ENCODE measurements at places on chromosomes 1 and 21. TPM values are rescaled to one million over a fixed set of nuclear protein-coding genes. Genes with fewer than 3 reads are reported as not detected.

- DNase-seq, result no peak
- no peaks in the 10 kb centered on the region for H3K4me1 ChIP-seq
- H3K27ac ChIP-seq, result no peak overlapping the region
- H3K4me3 ChIP-seq, result no peak overlapping the region
- H3K36me3 ChIP-seq, result no peaks in the 10 kb centered on the region
Measured at GRCh38 chr1:29358183-29358582, 121.9 kb downstream of the PTPRU start.

DNA sequence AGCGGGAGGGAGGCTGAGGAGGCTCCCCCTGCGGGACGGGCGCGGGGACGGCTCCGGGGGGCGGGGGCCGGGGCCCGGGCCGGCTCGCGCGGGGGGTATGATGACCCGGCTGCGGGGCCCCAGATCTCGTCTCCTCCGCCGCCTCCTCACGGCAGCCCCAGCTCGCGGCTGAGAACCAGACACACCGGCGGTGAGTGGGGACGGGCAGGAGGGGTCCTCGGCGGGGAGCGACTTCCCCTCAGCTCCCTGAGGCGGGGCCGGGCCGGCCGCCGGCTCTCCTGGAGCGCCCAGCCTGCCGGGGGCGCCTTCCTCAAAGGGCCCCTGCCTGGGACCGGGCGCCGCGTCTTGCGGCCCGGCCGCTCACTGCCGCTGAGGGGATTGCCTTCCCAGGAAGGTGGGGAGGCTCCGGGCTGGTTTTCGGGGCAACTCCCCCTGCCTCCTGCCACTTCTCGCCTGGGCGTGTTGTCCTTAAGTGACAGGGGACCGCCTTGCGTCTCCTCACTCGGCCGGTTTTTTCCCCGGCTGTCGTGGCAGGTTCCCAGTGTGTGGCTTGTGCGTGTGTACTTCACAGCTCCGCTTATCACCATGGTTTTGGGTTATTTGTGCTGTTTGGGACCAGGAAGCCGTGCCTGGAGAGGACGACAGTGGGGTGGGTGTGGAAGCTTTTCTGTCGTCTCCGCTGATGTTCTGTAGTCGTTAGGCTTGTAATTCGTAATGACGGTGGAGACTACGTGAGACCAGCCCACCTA lies 800 bp downstream of the HIPK1 start:
- no peaks in the 10 kb centered on the region for H3K4me1 ChIP-seq
- H3K27me3 ChIP-seq, result no peaks in the 10 kb centered on the region
- peak overlapping the region; percentile 78 for H3K4me3 ChIP-seq
- H3K36me3 ChIP-seq, result no peaks in the 10 kb centered on the region

- DNase-seq, result no peak
- H3K4me3 ChIP-seq, result no peak overlapping the region
- H3K4me1 ChIP-seq, result peaks cover 2% of the 10 kb centered on the region
- no peak overlapping the region for H3K27ac ChIP-seq
- no peaks in the 10 kb centered on the region for H3K27me3 ChIP-seq
Measured at GRCh38 chr1:242189591-242189990, 190.7 kb upstream of the MAP1LC3C start.

The RNF223 gene
- not detected for polyA plus RNA-seq

- no peak for DNase-seq
- peaks cover 7% of the 10 kb centered on the region for H3K4me1 ChIP-seq
- H3K27ac ChIP-seq, result no peak overlapping the region
- no peaks in the 10 kb centered on the region for H3K36me3 ChIP-seq
- no peaks in the 10 kb centered on the region for H3K27me3 ChIP-seq
Measured at GRCh38 chr1:183580281-183580682, 10.0 kb downstream of the NCF2 start.

The PODN gene
- polyA plus RNA-seq, result 52.9 TPM

The SZT2 gene
- 5.6 TPM for polyA plus RNA-seq

The ARHGAP30 gene
- 1.3 TPM for polyA plus RNA-seq

- H3K4me3 ChIP-seq, result peak overlapping the region; percentile 38
- no peaks in the 10 kb centered on the region for H3K27me3 ChIP-seq
- H3K4me1 ChIP-seq, result no peaks in the 10 kb centered on the region
- no peaks in the 10 kb centered on the region for H3K36me3 ChIP-seq
Measured at GRCh38 chr1:32753532-32754316, 51.2 kb upstream of the SYNC start.

The C1orf185 gene
- not detected for polyA plus RNA-seq

DNA sequence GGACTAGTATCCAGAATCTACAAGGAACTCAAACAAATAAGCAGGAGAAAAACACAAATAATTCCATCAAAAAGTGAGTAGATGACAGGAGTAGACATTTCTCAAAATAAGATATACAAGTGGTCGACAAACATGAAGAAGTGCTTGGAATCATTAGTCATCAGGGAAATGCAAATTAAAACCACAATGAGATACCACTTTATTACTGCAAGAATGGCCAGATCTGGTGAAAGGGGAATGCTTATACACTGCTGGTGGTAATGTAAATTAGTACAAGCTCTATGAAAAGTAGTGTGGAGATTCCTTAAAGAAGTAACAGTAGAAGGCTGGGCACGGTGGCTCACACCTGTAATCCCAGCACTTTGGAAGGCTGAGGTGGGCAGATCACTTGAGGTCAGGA lies 73.8 kb downstream of the POU2F1 start:
- no peak overlapping the region for H3K27ac ChIP-seq
- no peaks in the 10 kb centered on the region for H3K36me3 ChIP-seq
- peaks cover 2% of the 10 kb centered on the region for H3K4me1 ChIP-seq
- no peak overlapping the region for H3K4me3 ChIP-seq
- no peak for DNase-seq

- no peaks in the 10 kb centered on the region for H3K36me3 ChIP-seq
- H3K27ac ChIP-seq, result peak overlapping the region; percentile 71
- H3K4me1 ChIP-seq, result peaks cover 3% of the 10 kb centered on the region
- no peak overlapping the region for H3K4me3 ChIP-seq
- peak; percentile 89 for DNase-seq
Measured at GRCh38 chr1:203273869-203274602, 31.3 kb upstream of the BTG2 start.

The CLCA4 gene
- 13.4 TPM for polyA plus RNA-seq

The WNT4 gene
- not detected for polyA plus RNA-seq

The CCDC30 gene
- polyA plus RNA-seq, result 1.8 TPM

The SAMD11 gene
- 2.6 TPM for polyA plus RNA-seq

The CELSR2 gene
- polyA plus RNA-seq, result 0.38 TPM

- H3K36me3 ChIP-seq, result no peaks in the 10 kb centered on the region
- H3K27ac ChIP-seq, result no peak overlapping the region
- H3K27me3 ChIP-seq, result no peaks in the 10 kb centered on the region
- H3K4me1 ChIP-seq, result no peaks in the 10 kb centered on the region
Measured at GRCh38 chr1:111803951-111804350, 48.2 kb downstream of the DDX20 start.

The RIIAD1 gene
- not detected for polyA plus RNA-seq

The AKT3 gene
- 41.9 TPM for polyA plus RNA-seq

DNA sequence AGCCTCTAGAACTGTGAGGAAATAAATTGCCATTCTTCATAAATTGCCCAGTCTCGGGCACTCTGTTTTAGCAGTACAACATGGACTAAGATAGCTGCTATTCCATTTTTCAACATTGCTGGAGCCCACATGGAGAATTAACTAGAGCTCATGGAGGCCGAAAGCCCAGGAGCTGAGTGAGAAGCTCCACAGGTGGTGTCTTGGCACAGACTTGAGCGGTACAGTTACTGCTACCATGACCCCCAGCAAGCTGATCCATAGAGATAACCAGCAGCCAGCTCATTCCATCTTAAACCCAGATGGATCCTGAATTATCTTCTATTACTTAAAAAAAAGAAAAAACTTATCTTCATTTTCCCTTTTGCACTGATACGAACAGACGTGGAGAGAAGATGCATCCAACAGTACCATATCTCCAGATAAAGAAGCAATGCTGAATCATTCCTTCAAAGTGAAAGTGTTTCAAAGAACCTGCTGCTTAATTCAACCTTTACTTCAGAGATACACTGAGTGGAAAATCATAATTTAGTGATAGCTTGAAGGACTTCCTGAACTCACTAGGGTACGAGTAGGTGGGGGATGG lies 115.1 kb downstream of the SETD4 start:
- no peaks in the 10 kb centered on the region for H3K36me3 ChIP-seq
- H3K4me3 ChIP-seq, result no peak overlapping the region
- no peak for DNase-seq
- H3K27me3 ChIP-seq, result no peaks in the 10 kb centered on the region
- H3K4me1 ChIP-seq, result no peaks in the 10 kb centered on the region
- H3K27ac ChIP-seq, result no peak overlapping the region

- H3K36me3 ChIP-seq, result no peaks in the 10 kb centered on the region
- no peaks in the 10 kb centered on the region for H3K4me1 ChIP-seq
- H3K27ac ChIP-seq, result no peak overlapping the region
Measured at GRCh38 chr21:30227633-30228404, 11.9 kb upstream of the CLDN8 start.

DNA sequence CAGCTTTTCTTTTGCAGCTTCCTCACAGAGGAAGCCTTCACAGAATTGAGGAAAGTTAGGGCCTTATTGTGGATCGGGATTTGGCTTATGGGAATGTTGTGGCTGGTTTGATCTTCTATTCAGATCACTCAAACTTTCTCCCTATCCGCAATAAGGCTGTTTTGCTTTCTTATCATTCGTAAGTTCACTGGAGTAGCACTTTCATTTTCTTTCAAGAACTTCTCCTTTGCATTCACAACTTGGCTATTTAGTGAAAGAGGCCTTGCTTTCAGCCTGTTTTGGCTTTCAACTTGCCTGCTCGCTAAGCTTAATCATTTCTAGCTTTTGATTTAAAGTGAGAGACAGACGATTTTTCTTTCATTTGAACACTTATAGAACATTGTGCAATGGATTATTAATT lies 181.9 kb upstream of the B3GALT2 start:
- no peak for DNase-seq
- H3K36me3 ChIP-seq, result no peaks in the 10 kb centered on the region
- H3K27ac ChIP-seq, result peak overlapping the region; percentile 44
- no peak overlapping the region for H3K4me3 ChIP-seq

- H3K4me1 ChIP-seq, result no peaks in the 10 kb centered on the region
- no peak overlapping the region for H3K27ac ChIP-seq
- no peak overlapping the region for H3K4me3 ChIP-seq
- no peaks in the 10 kb centered on the region for H3K36me3 ChIP-seq
- H3K27me3 ChIP-seq, result no peaks in the 10 kb centered on the region
Measured at GRCh38 chr1:163048869-163049268, 20.3 kb upstream of the RGS4 start.

DNA sequence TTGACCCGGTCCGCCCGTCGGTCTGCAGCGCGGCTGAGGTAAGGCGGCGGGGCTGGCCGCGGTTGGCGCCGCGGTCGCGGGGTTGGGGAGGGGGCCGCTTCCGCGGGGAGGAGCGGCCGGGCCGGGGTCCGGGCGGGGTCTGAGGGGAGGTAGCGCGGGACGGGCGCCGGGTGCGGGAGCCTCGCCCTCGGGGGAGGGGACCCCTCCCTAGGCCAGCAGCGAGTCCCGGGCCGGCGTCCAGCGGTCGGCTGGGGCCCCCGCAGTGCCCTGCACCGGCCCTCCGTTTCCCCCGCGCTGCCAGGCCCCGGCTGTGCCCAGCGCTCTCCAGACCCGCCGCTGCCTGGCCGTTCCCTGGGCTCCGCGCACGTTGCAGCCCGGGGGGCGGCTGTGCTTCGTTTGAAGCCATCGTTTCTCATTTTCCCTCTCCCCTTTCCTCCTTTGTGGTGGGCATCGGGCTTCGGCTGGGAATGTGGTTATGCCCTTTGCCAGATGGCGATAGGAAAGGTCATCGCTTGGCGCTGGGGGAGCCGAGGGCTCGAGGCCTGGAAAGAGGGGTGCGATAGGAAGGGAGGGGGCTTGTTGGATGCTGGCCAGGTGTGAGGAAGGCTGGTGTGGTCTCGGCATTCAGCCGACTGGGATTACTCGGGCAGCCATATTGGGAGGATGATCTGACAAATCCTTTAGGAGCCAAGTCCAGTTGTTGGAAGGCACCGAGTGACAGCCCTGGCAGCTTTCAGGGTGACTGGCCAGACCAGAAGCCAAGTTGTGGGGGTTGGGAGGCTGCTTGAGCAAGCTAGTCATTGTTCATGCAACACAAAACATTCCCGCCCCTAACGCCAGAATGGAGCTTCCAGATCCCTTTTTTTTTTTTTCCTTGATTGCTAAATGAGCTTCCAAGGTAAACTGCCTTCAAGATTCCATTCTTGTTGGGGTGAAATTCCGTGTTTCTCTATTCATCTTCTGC lies 753 bp downstream of the KIF1B start:
- no peaks in the 10 kb centered on the region for H3K4me1 ChIP-seq
- H3K4me3 ChIP-seq, result peak overlapping the region; percentile 97
- peak; percentile 96 for DNase-seq
- H3K27ac ChIP-seq, result peak overlapping the region; percentile 100
- no peaks in the 10 kb centered on the region for H3K36me3 ChIP-seq

The OLFML2B gene
- polyA plus RNA-seq, result 39.0 TPM

The TCHHL1 gene
- not detected for polyA plus RNA-seq

The OR14K1 gene
- not detected for polyA plus RNA-seq

DNA sequence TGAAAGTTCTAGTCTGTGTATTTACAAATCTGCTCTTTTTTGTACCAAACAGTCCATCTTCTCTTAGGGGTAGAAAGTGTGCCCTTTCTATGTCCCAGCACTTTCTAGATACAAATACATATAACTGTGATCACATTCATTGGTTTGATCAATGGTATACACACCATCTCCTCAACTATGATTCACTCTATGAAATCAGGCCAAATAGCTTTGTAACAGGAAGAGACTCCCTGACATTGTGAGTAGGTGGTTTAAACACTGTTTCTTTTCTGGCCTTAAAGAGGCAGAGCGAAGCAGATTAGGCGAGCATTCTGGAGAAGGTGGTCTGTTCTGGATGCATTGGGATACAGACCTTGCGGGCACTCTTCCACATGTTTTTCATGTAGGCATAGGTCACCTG lies 39.3 kb upstream of the EXOSC10 start:
- no peaks in the 10 kb centered on the region for H3K27me3 ChIP-seq
- H3K36me3 ChIP-seq, result peaks cover 4% of the 10 kb centered on the region
- no peak overlapping the region for H3K4me3 ChIP-seq

- DNase-seq, result no peak
- no peak overlapping the region for H3K27ac ChIP-seq
- no peaks in the 10 kb centered on the region for H3K36me3 ChIP-seq
- no peak overlapping the region for H3K4me3 ChIP-seq
- H3K4me1 ChIP-seq, result peaks cover 2% of the 10 kb centered on the region
Measured at GRCh38 chr1:101141376-101141775, 95.4 kb upstream of the S1PR1 start.

The CASQ2 gene
- 9.0 TPM for polyA plus RNA-seq

The NEGR1 gene
- 3.5 TPM for polyA plus RNA-seq

The SPRR2G gene
- not detected for polyA plus RNA-seq

- no peak for DNase-seq
- H3K4me3 ChIP-seq, result no peak overlapping the region
Measured at GRCh38 chr1:66767626-66768025, 15.4 kb downstream of the DYNLT5 start.

GRCh38 chr1:26696119-26696653 lies 371 bp downstream of the ARID1A start:
- peaks cover 11% of the 10 kb centered on the region for H3K4me1 ChIP-seq
- peak overlapping the region; percentile 95 for H3K4me3 ChIP-seq

GRCh38 chr1:155196893-155197638 lies 10.6 kb downstream of the THBS3 start:
- peak; percentile 64 for DNase-seq
- no peaks in the 10 kb centered on the region for H3K36me3 ChIP-seq
- no peaks in the 10 kb centered on the region for H3K27me3 ChIP-seq
- no peak overlapping the region for H3K27ac ChIP-seq
- H3K4me3 ChIP-seq, result no peak overlapping the region
